Forelimb muscle (tissue), 1 donor: ENCODE measurements at places on chromosomes 5 and 9. TPM values are rescaled to one million over a fixed set of nuclear protein-coding genes. Genes with fewer than 3 reads are reported as not detected.

The TSSK1B gene
- polyA plus RNA-seq = 0.13 TPM

The HMCN2 gene
- polyA plus RNA-seq = 12.3 TPM

GRCh38 chr9:19488721-19489120 lies 79.9 kb downstream of the ACER2 start:
- DNase-seq = no peak

DNA sequence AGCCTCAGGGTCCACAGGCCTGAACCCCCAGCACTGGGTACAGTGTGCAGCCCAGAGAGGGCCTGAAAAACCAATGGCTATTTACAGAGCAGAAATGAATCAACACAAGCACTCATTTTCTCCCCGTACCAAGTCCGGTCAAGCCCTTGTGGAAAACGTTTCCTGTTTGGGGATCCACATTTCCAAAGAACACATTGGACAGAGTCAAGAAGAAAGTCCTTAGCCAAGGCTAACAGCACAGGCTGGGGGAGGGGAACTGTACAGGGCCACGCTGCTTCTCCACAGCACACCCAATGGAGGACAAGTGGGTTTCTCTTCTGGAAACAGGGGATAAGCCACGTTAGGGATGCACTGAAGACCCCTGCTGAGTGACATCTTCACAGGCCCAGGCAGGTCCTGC lies 62.3 kb downstream of the NSUN2 start:
- DNase-seq = no peak

GRCh38 chr5:118551031-118551430 lies 437.3 kb downstream of the DTWD2 start:
- no peak for DNase-seq

DNA sequence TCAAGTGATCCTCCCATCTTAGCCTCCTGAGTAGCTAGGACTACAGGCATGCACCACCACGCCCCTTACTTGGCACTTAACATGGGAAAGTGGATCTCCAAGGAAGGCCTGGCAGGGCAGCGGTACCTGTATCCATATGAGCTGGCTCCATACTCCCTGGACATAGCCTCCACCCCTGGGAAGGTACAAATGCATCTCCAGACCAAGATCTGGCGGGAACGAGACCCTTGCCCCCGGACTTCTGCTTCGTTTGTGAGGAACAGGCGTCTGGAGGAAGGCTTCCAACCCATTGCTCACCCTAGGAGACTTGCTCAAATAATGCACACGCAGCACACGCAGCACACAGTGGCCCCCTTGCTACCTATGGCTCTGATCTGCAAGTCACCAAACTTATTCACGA lies 55.2 kb downstream of the CRB2 start:
- no peak for DNase-seq

DNA sequence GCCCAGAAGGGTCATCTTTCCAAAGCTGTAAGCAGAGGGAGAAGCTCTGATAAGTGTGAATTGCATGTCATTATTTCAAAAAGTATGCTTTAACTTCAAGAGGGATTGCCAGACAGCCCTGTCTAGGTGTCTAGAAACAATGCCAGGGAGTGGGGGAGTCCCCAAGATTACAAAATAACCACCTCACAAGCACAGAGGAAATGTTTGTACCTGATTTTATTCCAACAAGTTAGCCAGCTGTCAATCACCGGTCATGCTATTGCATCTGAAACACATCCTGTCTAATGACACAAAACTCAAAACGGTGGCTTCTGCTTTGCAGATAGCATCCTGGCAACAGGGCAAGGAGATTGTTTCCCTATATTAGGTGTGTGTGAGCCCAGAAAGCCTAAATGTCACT lies 154.2 kb upstream of the WWC1 start:
- DNase-seq = no peak

DNA sequence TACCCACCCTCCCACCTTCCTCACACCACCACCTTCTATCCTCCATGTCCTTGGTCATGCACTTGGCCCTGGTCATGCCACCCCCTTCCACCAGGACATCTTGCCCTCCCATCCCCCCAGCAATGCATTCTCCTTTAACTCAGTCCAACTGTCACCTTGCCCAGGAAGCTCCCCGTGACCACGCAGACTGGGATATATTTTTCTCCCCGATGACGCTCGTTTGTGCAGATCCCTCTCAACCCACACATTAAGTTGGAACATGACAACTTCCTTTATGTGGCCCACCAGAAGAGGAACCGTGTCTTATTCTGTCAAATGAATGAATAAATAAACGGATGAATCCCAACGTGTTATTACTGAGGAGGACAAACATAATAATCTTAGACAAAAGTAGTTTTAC lies 82.8 kb upstream of the TAS2R1 start:
- no peak for DNase-seq

DNA sequence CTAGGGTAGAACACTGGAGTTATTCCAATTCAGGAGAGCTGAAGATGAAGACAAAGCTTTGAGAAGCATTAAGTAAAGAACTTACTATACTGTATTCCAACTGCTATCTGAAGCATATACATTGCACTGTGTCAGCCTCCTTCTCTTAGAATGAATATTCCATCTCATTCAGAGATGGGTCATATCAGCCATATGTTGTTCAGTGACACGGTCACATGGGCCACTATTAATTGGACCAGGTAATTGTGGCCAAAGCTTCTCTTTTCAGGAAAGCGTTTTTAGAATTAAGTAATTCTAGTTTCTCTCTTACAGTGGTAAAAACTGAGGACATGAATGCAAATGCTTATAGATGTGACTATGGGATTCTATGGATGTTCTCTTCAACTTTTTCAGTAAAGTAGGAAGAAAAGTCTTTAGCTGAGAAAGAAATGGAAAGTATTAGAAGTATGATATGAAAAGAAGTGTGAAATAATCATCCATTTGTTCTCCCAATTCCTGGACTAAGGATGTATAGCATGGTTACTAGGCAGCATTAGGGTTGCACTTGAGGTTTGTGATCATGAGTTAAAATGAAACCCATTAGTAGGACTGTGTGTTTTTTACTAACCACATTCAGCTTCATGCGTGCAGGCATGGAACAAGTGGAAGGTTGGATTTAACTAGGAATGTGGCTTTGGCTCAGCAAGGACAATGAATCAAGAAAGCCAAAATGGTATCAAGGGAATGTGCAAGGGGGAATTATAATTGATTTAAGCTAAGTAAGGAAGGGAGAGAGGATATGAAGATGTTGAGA lies 40.9 kb downstream of the CETN3 start:
- DNase-seq = no peak

DNA sequence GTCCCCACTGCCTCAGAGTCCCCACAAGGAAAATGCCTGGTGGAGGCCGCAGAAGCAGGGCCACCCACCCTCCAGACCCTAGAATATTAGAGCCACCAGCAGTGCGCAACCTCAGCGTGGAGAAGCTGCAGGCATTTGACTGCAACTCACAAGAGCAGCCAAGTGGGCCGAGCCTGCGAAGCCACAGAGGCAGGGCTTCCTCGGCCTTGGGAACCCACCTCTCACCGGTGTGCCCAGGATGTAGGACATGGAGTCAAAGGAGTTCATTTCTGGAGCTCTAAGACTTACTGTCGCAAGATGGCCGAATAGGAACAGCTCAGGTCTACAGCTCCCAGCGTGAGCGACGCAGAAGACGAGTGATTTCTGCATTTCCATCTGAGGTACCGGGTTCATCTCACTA lies 397.9 kb upstream of the PIK3R1 start:
- no peak for DNase-seq

DNA sequence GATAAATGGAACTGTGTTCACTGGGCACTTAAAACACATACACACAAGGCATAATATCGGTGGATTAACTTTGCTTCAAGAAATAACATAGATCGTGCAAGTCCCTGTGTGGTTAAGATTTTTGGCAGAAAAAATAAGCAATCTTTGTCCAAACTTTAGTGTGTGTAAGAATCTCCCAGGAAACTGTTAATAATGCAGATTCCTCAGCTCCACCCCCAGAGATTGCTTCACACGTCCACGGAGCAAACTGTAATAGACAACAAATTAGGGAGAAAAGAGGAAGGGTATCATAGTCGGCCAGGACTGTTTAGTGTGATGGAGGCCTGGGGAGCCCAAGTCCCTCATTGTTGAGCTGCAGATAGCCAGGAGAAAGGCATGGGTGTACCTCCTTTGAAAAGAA lies 84.8 kb downstream of the PJA2 start:
- no peak for DNase-seq

GRCh38 chr9:126420643-126421564 lies 94.3 kb downstream of the MVB12B start:
- no peak for DNase-seq

DNA sequence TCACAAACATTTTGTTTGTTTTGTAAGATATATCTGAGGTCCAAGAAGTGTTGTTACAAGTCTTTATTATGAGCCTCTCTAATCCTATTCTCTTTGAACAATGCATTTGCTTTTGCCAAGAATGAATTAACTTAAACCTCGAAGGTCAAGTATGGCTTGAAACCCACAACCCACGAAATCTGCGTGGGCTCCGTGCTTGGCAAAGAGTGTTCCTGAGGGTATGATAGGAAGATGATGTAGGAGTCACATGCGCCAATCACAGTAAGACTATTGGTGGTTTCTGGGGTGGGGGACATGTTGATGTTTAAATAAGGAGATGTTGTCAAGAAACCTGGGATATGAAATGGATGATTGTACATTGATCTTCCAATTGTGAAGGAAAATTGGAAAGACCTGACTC lies 330.8 kb upstream of the RFX3 start:
- DNase-seq = no peak

DNA sequence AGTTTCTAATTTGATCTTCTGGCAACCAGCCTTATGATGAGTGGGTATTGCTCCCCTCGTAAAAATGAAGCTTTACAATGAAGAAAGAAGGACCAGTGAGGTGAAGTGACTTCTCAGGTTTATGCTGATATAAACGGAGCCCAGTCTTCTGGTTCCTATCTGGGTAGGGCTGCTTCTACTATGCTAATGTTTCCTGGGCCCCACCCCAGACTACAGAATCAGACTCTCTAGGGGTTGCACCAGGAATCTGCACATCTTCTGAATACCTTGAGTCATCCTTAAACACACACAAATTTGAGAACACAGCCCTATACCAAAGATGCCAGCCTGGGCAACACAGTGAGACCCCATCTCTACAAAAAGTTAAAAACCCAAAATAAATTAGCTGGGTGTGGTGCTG lies 16.2 kb downstream of the BTF3 start:
- no peak for DNase-seq

- DNase-seq = no peak
These were observed 179.2 kb downstream of the FGF18 start for GRCh38 chr5:171598641-171599152.
